ENCODE measurements at places on chromosomes 12 and 14.

DNA sequence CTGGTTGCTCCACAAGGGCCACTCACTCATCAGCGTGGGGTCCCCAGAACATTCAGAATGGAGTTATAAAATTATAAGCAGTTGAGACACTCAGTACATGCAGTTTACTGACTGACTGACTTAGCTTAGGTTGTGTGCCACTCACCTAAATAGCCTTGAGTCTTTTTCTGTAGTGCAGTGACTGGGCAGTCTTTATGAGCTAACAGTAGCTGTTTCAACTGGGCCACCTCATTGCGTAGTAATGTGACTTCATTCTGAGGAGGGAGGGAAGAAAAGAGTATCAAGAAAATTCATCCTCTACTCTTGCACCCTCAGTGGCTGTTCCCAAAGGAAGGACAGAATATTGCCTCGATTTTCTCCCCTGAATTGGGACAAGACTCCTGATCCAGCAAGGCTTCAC lies 15.8 kb upstream of the NPFF start:
- no peak for DNase-seq

DNA sequence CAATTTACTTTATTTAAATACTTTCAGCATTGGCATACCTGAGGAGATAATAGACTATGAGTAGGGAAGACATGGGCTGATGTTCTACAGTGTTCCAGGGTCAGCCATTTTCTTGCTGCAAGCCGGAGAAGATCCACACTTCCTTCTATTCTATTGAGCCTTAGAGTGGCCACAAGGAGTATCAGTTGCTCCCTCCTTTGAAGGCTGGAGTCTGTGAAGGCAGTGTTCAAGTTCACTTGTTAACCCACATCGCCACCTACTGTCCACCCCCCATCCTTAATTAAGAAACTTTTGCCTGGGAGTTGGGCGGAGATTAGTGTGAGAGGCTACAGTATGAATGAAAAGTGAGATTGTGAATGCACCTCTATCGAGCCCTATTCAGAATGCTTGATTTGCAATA lies 666.6 kb downstream of the NRXN3 start:
- DNase-seq: peak; percentile 78

GRCh38 chr12:14811486-14811885 lies 2.5 kb downstream of the SMCO3 start:
- DNase-seq: no peak

DNA sequence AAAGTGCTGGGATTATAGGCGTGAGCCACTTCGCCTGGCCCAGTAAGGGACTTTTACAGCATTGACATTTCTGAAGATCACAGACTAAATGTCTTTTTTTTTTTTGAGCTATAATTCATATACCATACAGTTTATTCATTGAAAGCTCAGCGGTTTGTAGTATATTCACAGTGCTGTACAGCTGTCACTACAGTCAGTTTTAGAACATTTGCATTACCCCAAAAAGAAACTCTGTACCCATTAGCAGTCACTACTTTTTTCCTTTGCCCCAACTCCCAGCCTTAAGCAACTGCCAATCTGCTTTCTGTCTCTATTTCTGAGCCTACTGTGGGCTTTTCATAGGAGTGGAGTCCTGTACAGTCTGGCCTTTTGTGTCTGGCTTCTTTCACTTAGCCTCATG lies 8.2 kb downstream of the BRI3BP start:
- no peak for DNase-seq

DNA sequence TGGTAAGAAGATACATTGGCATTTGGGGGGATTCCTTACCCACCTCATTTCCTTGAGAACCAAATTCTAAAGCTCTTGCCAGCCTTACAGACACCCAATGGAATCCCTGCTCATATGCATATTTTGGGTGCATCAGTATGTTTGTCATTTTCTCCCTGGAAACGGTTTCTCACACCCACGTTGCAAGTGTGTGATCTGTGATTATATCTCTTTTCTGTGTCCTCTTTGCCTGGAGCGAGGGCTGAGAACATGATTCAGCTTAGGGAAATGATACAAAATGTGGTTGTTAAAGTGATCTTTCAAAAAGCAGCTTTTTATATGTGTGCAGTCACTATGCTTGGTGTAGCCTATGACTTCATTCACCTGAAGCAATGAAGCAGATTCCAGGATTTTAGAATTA lies 52.0 kb downstream of the KCNMB4 start:
- peak; percentile 16 for DNase-seq

- peak; percentile 14 for DNase-seq
These were observed 8.0 kb upstream of the EVL start for GRCh38 chr14:100056964-100057795.

GRCh38 chr14:59091404-59091803 lies 97.1 kb upstream of the DAAM1 start:
- no peak for DNase-seq

All from OCI-M1 (cell line).